Colonic mucosa (tissue), 4 donors: ENCODE measurements at places on chromosomes 6 and 20. TPM values are rescaled to one million over a fixed set of nuclear protein-coding genes. Genes with fewer than 3 reads are reported as not detected.

- peak; percentile 40 for DNase-seq
- peak overlapping the region; percentile 26 for H3K4me3 ChIP-seq
- no peak overlapping the region for H3K27ac ChIP-seq
- H3K4me1 ChIP-seq, result no peaks in the 10 kb centered on the region
These were observed 1760.2 kb upstream of the DEFB115 start for GRCh38 chr20:29497261-29497671.

DNA sequence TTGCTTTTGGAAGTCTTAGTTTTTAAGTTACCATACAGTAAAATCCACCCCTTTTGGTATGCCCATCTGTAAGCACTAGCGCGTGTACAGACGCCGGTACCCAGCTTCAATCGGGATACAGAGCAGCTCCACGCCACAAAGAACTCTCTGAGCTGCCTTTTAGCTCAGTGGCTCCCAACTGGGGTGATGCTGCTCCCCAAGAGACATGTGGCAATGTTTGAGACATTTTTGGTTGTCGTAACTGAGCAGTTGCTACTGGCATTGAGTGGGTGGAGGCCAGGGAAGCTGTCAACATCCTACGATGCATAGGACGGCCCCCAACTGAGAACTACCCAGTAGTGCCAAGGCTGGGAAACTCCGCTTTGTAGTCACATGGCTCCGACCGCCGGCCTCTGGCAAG is 73.3 kb downstream of the BMP7 start:
- no peaks in the 10 kb centered on the region for H3K4me1 ChIP-seq
- no peaks in the 10 kb centered on the region for H3K27me3 ChIP-seq
- H3K27ac ChIP-seq, result no peak overlapping the region
- no peaks in the 10 kb centered on the region for H3K36me3 ChIP-seq

GRCh38 chr20:48855046-48855445 is 27.2 kb upstream of the PREX1 start:
- H3K4me3 ChIP-seq, result no peak overlapping the region
- no peaks in the 10 kb centered on the region for H3K4me1 ChIP-seq
- DNase-seq, result no peak
- no peak overlapping the region for H3K27ac ChIP-seq
- no peaks in the 10 kb centered on the region for H3K36me3 ChIP-seq

GRCh38 chr6:41652866-41653652 is 14.8 kb downstream of the MDFI start:
- H3K4me3 ChIP-seq, result no peak overlapping the region
- H3K36me3 ChIP-seq, result no peaks in the 10 kb centered on the region
- H3K27me3 ChIP-seq, result no peaks in the 10 kb centered on the region

DNA sequence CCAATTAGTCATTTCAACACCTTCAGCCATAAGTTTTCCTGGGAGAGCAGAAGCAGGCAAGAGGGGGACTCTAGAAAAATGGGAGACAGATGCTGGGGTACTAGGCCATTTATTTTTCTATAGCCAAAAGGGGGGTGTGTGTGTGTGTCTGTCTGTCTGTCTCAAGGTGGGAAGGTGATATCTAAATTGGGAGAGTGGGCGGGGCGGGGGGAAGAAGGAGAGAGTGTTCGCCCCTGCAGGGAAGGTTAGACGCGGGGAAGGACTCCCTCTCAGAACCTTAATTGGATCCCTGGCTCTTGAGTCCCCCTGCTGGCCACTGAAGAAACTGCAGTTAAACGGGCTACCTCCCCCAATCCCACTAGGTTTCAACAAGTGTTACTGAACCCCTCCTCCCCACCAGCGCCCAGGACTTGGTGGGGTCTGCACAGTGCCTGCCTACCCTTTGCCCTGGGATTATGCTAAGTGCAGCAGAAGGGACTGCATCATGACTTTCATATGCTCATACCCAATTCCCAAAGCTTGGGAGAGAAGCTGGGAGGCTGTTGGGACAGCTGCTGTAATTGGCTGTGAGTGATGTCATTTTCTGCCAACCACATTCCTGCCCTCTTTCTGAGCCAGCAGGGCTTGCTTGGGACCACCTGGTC is 45.8 kb downstream of the FOXP4 start:
- no peaks in the 10 kb centered on the region for H3K27me3 ChIP-seq
- no peak overlapping the region for H3K27ac ChIP-seq
- H3K4me1 ChIP-seq, result no peaks in the 10 kb centered on the region

- no peaks in the 10 kb centered on the region for H3K4me1 ChIP-seq
- H3K36me3 ChIP-seq, result no peaks in the 10 kb centered on the region
- H3K27ac ChIP-seq, result no peak overlapping the region
- H3K4me3 ChIP-seq, result no peak overlapping the region
- DNase-seq, result no peak
- no peaks in the 10 kb centered on the region for H3K27me3 ChIP-seq
These were observed 23.8 kb upstream of the TMEM30A start for GRCh38 chr6:75308250-75308988.

- H3K4me3 ChIP-seq, result no peak overlapping the region
- no peak for DNase-seq
- no peaks in the 10 kb centered on the region for H3K27me3 ChIP-seq
- no peaks in the 10 kb centered on the region for H3K4me1 ChIP-seq
- no peak overlapping the region for H3K27ac ChIP-seq
- H3K36me3 ChIP-seq, result no peaks in the 10 kb centered on the region
These were observed 496.8 kb upstream of the JAG1 start for GRCh38 chr20:11170565-11170964.

- H3K4me3 ChIP-seq, result no peak overlapping the region
- no peak for DNase-seq
- no peaks in the 10 kb centered on the region for H3K36me3 ChIP-seq
- H3K4me1 ChIP-seq, result no peaks in the 10 kb centered on the region
- H3K27me3 ChIP-seq, result no peaks in the 10 kb centered on the region
These were observed 201.6 kb upstream of the SGK1 start for GRCh38 chr6:134519465-134519864.

GRCh38 chr20:36279776-36280175 is 26.4 kb upstream of the DLGAP4 start:
- DNase-seq, result no peak
- no peaks in the 10 kb centered on the region for H3K36me3 ChIP-seq
- no peaks in the 10 kb centered on the region for H3K27me3 ChIP-seq
- no peak overlapping the region for H3K27ac ChIP-seq

- no peaks in the 10 kb centered on the region for H3K36me3 ChIP-seq
- H3K4me1 ChIP-seq, result no peaks in the 10 kb centered on the region
- DNase-seq, result no peak
- H3K4me3 ChIP-seq, result no peak overlapping the region
- H3K27me3 ChIP-seq, result peaks cover 7% of the 10 kb centered on the region
- no peak overlapping the region for H3K27ac ChIP-seq
These were observed 1.6 kb downstream of the ADGRB3 start for GRCh38 chr6:68636666-68637065.

- no peaks in the 10 kb centered on the region for H3K27me3 ChIP-seq
- no peaks in the 10 kb centered on the region for H3K4me1 ChIP-seq
- H3K27ac ChIP-seq, result no peak overlapping the region
- no peak overlapping the region for H3K4me3 ChIP-seq
These were observed 95.4 kb upstream of the CEP85L start for GRCh38 chr6:118746825-118747174.

- H3K4me1 ChIP-seq, result no peaks in the 10 kb centered on the region
- H3K36me3 ChIP-seq, result no peaks in the 10 kb centered on the region
- no peaks in the 10 kb centered on the region for H3K27me3 ChIP-seq
- H3K27ac ChIP-seq, result no peak overlapping the region
These were observed 15.0 kb downstream of the IMPG1 start for GRCh38 chr6:76057469-76057868.

GRCh38 chr6:42276034-42276890 is 58.6 kb upstream of the MRPS10 start:
- no peak overlapping the region for H3K4me3 ChIP-seq
- no peaks in the 10 kb centered on the region for H3K27me3 ChIP-seq
- peak overlapping the region; percentile 42 for H3K27ac ChIP-seq
- no peak for DNase-seq
- no peaks in the 10 kb centered on the region for H3K36me3 ChIP-seq

DNA sequence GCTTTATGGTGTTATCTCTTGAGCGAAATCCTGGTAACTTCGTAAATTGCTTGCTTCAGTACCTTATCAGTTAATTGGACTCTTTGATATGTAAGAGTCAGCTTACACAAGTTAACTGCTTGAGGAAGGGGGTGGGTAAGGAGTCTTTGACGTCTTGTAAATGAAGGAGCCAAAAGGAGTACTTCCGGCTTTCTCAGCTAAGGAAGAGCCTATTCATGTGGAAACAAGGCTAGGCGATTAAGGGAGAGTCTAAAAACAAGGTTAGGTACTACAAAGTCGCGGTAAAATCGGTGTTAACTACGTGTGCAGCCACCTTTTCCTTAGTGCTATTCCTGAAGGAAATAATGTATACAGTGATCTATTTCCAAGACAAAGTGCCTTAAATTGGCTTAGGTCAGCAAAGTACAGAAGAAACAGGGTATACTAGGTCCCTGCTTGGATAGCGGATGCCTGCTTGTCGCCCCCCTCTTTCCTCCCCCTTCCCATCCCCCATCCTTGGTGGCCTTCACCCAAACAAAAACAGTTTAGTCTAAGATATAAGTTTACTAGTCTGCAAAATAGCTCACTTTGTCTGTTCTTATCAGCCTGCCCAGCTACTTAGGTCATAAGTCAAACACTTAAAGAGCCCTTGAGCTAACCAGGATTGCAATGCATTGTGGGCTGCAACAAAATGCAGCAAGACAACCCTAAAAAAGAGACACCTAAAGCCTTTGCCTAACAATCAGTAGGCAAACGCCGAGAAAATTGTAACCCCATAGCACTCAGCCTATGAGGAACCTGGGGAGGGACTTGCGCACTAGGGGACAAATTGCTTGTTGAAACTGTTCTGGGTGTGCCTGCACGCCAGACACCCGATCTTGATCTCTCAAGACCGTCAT is 147.3 kb downstream of the TRIM27 start:
- H3K27ac ChIP-seq, result no peak overlapping the region
- no peak overlapping the region for H3K4me3 ChIP-seq

- no peaks in the 10 kb centered on the region for H3K36me3 ChIP-seq
- no peak overlapping the region for H3K27ac ChIP-seq
- H3K4me1 ChIP-seq, result no peaks in the 10 kb centered on the region
- H3K4me3 ChIP-seq, result no peak overlapping the region
- H3K27me3 ChIP-seq, result no peaks in the 10 kb centered on the region
These were observed 41.6 kb downstream of the NFATC2 start for GRCh38 chr20:51500936-51501335.

GRCh38 chr6:149136273-149136912 is 181.1 kb upstream of the TAB2 start:
- H3K27ac ChIP-seq, result no peak overlapping the region
- no peaks in the 10 kb centered on the region for H3K4me1 ChIP-seq
- H3K36me3 ChIP-seq, result no peaks in the 10 kb centered on the region

DNA sequence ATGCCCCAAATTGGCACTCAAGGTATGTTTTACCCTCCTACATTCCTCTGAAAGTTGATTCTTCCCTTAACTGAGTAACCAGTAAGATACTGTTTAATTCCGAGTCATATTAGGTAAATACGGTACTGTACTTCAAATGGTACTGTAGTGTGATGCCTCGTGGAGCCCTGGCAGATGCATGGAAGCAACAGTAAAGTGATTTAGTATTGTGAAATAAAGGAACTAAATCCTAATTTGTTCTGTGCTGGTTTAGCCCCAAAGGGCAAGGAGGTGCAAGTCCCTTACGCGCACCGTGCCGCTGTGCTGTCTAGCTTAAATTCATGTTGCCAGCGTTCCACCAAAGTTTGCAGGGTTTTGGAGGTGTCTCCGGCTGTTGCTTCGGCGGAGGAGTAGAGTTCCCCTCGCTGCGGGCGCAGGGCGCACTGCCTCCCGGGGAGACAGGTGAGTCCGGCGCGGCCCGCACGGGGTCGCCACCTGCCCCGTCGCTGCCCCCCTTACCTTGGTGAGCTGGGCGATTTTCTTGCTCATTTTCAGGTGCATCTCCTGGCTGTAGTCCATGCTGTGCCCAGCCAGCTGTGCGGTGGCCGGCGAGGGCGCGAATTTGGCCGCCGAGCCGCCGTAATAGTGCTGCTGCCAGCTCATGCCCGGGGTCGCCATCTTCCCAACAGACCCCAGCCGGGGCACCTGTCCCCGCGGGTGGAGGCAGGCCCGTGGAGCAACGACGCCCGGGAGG is 655 bp downstream of the FAM184A start:
- H3K27ac ChIP-seq, result no peak overlapping the region
- peak overlapping the region; percentile 44 for H3K4me3 ChIP-seq
- no peaks in the 10 kb centered on the region for H3K27me3 ChIP-seq
- no peaks in the 10 kb centered on the region for H3K36me3 ChIP-seq

DNA sequence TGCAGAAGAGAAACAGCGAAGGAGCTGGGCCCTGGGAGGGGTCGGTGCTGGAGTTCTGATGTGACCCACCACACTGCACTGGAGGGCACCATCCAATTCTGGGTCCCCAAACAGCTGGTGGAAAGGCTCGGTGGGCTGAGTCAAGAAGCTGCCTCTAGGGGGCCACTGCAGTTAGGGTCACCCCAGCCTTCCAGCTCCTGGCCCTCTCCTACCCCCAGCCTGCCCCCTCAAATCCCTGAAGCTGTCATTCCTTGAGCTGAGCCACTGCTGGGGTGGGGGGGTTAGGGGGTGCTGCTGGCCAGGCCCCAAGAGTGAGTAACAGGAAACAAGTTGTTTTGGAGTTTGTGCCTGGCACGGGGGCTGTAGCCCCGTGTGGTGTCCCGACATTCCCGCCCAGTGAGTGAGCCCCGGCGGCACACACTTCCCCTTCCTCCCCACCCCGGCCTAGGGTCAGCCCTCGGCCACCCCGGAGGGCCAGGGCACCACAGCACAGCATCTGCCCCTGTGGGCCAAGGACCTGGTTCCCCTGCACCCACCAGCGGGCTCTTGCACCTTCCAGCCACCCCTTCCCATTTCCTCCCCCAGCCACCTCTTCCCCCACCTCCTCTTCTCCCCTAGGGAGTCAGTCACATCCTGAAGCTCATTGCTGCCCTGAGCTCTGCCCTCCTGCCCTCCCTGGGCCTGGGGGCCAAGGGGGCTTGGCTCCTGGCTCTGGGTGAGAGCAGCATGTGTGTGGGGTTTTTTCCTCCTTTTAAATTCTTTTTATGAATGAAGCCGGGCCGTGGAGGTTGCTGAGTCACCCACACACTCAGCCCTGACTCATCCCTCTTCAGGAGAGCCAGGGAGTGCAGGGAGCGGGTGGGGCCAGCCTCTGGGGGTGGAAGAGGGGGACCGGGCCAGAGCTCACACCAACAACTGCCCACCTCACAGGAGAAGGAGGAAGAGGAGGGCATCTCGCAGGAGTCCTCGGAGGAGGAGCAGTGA is 4.6 kb downstream of the SMIM29 start:
- H3K4me1 ChIP-seq, result peaks cover 3% of the 10 kb centered on the region
- peak; percentile 56 for DNase-seq
- H3K36me3 ChIP-seq, result no peaks in the 10 kb centered on the region
- H3K27ac ChIP-seq, result no peak overlapping the region
- H3K4me3 ChIP-seq, result no peak overlapping the region

The DLL1 gene
- total RNA-seq, result 26.8 TPM

The CST2 gene
- total RNA-seq, result not detected

The IMPG1 gene
- total RNA-seq, result not detected

The HLA-DQA2 gene
- 5.7 TPM for total RNA-seq

The SRMS gene
- total RNA-seq, result 0.32 TPM

The FAM209B gene
- not detected for total RNA-seq

The CLDN20 gene
- total RNA-seq, result not detected

The C4A gene
- 23.4 TPM for total RNA-seq

The SLC13A3 gene
- 0.25 TPM for total RNA-seq

The LIME1 gene
- total RNA-seq, result 10.8 TPM

The LIN28B gene
- not detected for total RNA-seq

The DDO gene
- total RNA-seq, result 2.3 TPM
